ENCODE measurements at places on chromosomes 6 and 20. TPM values are rescaled to one million over a fixed set of nuclear protein-coding genes. Genes with fewer than 3 reads are reported as not detected.

GABRR1 gene
- total RNA-seq, result not detected

DNA sequence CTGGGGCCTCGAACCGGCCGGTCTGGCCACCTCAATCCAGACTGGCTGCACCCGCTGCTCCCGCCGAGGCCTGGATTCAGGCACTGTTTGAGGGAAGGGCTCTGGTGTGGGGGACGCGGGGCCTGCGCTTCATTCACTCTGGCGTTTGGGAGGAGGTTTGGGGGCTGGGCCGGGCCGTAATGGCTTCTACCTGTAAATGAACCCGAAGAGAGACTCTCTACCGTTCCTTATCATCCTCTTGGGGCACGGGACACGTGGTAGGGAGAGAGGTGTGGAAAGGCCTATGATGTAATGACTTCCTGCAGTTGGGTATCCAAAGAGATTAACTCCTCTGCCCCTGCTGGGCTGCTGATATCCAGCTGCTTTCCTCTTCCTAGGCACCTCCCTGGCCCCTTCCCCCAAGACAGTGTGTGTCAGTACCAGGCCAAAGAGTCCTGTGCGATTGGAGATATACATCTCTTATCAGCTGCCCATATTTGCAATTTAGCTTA is 1.8 kb downstream of the FOXO3 start:
- peak; percentile 89 for DNase-seq

DNA sequence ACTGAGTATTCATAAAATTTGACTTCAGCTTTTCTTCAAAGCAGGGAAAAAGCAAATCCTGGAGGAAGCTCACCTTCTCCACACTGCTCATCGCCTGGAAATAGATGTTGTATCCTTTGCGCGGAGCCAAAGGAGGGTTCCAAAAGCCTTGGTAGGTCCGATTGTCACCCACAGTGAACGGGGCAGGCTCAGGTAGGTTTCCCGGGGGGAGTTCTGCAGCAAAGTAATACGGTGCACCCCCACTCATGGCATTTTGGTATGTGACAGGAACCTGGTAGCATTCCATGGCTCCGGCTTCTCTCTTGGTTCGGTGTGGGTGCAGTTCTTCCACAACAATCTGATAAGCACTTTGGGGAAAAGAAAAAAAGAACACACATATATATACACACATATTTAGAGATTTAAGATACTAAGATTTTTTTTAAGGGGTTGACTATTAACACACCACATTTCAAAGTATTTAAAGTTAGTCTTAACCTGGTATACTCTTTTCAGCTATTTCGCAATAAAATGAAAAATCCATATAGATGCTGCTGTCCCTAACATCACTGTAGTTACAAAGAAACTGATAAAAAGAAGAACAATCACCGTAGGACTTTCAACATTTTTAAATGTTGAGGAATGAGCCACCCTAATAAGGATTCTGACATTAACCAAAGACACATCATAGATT is 166.7 kb upstream of the THEMIS start:
- DNase-seq, result no peak

GRCh38 chr6:19562468-19562867 is 274.7 kb upstream of the ID4 start:
- DNase-seq, result no peak

SNAI1 gene
- 1.3 TPM for total RNA-seq

DNA sequence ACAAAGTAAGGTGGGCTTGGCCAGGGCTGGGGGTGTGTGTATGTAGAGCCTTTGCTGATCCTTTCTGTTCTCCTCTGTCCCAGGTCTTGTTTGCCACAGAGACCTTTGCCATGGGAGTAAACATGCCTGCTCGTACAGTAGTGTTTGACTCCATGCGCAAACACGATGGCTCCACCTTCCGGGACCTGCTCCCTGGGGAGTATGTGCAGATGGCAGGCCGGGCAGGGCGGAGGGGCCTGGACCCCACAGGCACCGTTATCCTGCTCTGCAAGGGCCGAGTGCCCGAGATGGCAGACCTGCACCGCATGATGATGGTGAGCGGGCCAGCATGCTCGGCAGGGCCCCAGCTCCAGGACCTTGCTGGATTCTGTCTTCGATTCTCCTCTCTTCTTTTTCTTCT is 6.2 kb downstream of the DXO start:
- DNase-seq, result no peak

KCNK5 gene
- total RNA-seq, result not detected

DNA sequence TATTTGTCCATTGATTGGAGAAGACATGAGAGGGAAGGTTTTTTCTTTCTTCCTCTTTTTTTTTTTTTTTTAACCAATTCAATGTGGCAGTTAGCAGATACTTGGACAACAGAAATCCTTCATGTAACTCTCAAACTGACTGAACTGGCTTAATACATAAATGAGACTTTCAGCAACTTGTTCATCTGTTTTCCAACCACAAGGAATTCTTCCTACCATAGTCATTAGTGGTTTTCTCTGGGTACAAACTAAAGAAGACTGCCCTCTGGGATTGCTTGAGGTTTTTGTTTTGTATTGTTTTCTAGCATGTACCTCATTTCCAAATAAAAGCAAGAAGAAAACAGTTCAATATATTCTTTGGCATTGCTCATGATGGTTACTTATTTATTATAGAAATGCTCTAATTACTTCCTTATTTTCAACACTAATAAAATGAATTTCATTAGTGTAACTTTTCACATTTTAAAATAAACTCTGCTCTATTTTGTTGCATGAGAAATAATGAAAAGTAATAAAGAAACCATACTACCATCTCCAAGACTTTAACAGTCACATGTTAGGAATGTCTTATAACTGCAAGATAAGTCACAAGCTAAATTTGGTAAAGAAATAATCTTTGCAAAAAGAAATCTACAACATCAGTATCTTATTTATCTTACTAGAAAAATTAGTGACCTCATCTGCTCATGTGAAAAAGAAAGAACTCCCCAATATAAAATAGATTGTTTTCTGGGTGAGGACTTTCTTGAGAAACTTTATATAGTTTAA is 52.0 kb downstream of the ME1 start:
- peak; percentile 58 for DNase-seq

DNA sequence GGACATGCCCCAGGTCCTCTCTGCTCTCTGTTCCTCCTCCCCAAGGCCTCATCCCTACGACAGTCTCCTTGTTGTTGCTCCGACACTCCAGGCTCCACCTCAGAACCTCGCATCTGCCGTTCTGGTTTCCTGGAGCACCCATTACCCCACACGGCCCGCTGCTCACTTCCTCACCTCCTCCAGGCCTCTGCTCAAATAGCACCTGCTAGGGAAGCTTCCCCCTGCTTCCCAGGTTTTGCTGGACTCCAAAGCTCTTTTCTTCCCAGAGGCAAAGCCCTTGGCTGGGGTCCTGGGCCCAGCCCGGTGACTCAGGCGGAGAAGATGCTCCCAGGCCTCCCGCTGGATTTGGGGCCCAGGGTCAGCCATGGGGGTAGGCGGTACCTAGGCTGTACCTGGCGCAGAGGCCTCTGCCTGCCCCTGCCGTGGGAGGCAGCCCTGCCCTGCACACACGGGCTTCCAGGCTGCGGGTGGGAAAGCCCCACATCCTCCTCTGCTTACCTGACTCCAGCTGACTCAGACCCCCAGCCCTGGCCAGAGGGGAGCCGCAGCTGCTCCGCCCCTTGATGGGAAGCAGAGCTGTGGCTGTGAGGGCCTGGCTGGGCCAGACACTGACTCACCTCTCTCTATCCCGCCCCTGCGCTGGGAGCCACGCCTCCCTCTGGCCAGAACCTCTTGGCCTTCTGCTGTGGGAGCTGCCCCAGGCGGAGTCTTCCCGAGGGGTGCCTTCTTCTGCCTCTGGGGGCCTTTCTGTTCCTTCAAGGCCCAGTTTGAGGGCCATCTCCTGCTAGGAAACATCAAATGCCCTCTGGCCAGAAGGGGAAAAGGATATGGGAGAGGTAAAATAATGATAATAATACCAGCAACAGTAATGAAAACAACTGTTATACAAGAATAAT is 130.5 kb downstream of the CEBPB start:
- DNase-seq, result peak; percentile 96

GRCh38 chr6:26295691-26296555 is 69.1 kb upstream of the BTN3A2 start:
- DNase-seq, result peak; percentile 82

GRCh38 chr6:39256294-39256940 is 27.1 kb upstream of the KCNK5 start:
- no peak for DNase-seq

DNA sequence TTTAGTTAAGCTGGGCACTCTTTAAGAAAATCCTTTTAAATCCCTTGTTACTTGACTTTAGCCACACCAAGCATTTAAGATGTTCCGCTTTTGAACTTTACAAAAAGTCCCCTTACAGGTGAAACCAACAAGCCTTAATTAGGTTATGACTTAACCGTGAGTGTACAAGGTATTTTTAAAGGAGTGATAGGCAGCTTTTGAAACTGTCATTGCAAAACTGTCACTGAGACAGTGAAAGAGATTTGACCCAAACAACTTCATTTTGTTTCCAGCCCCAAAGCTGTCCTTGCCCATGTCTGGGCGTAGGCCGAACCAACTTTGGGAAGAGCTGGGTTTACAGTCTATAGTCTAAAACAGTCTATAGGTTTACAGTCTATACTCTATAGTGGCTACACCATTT is 305.4 kb downstream of the FARS2 start:
- DNase-seq, result no peak

BTNL2 gene
- total RNA-seq, result not detected

- DNase-seq, result no peak
Observed at GRCh38 chr6:25874822-25875562, 949 bp upstream of the SLC17A3 start.

DNA sequence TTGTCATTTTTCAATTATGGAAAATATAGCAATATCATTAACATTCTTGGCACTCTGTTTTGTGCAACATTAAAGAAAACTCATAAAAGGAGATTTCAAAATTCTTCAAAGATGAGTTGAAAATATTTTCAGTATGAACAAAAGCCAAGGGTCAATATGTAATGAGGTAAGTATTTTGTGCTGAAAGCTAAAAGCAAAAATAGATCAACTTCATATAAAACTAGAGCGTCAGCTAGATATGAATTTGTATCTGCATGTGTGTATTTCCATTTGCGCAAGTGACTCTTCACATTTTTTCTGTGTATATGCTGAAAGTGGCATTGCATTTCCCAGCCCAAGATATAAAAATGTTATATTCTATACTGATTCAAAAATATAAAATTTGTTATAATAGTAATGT is 492.1 kb upstream of the EYS start:
- DNase-seq, result no peak

SLC18B1 gene
- total RNA-seq, result 11.2 TPM

METTL24 gene
- not detected for total RNA-seq
